ENCODE measurements at places on chromosomes 12 and 14.

DNA sequence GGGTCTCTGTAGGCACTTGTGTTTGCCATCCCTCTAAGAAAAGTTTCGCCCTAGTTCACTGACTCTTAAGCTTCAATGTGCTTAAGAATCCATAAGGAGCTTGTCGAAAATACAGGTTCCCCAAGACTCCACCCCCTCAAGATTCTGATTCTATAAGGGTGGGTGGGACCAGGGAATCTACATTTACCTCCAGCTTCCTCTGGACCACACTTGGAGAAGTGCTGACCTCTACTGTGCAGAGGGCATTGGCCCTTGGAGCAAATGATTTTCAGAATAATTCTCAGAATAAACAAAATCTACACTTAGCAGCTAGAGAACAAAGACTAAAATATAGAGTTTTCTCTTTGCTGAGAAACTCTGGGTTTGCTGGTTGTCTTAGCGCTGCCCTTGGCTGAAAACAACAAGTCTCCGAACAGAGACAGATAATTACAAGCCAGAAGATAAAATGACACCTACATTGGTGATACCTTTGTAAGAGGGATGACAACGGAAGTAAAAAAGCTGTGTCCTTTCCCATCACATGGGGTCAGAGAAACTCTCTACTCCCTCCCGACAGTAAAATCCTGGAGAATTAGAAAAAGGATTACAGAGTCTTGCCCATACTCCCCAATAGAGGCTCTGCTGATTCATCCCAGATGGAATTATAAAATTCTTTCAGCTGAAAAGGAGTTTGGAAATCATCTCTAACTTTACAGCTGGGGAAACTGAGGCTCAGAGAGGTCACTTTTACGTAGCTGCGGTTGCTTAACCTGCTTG lies 4.8 kb downstream of the TGFB3 start:
- DNase-seq: no peak

- DNase-seq: no peak
Observed at GRCh38 chr12:24256684-24257083, 307.2 kb upstream of the SOX5 start.

DNA sequence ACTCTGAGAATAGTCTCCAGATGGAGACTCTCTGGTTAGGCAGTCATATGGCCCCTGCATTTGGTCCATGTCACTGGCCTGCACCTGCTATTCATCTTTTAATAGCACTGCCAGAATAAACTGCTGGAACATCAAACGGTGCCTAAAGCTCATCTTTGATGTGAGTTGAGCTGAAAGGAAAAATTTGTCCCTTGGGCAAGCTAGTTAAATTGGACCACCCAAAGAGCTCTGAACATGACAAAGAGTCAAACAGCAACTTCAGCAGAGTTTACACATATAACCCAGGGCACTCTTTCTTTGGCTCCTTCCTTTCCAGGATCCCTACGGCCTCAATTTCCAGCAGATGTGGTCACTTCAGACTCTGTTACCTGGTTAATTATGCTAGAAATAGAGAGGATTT lies 269.9 kb downstream of the RPL10L start:
- no peak for DNase-seq

DNA sequence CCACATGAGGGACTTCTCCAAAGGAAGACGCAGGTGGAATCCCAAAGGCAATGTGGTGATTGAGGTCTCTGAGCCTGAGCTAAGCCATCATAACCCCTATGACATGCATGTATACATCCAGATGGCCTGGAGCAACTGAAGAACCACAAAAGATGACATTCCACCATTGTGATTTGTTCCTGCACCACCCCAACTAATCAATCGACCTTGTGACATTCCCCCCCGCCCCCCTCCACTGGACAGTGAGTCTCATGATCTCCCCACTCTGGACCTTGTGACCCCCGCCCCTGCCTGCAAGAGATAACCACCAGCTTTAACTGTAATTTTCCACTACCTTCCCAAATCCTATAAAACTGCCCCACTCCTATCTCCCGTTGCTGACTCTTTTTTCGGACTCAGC lies 87.9 kb downstream of the VCPKMT start:
- no peak for DNase-seq

- peak; percentile 58 for DNase-seq
Observed at GRCh38 chr14:91286530-91286937, 42.0 kb upstream of the GPR68 start.

DNA sequence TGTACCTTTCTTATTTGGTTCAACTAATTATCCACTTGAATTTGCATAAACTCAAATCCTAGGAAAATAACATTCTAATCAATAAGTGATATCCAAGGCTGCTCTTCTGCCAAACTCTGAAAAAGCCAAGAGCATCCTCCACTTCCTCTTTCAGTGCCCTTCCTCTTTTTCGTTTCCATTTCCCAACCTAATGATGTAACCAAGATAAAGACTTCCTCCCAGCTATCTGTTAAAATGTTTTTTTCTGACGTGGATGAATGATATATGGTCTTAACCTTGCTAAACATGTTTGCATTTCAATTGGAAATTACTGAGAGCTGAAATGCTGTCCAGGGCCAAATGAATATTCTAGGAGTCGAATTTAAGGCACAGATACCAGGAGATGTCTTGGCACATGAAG lies 459.5 kb upstream of the PDE3A start:
- DNase-seq: peak; percentile 96

DNA sequence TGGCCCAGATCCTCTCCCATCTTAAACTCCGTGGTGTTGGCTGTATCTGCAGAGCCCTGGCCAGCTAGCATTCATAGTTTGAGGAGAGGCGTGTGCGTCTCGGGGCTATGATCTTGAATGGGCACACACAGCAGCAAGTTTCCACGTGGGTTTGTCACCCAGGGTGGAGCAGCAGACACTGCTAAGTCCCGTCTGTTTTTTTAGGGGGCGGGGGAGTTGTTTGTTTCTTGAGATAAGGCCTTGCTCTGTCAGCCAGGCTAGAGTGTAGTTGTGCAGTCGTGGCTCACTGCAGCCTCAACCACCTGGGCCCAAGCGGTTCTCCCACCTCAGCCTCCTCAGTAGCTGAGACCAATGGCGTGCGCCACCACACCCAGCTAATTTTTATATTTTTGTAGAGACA lies 20.1 kb upstream of the TEX22 start:
- no peak for DNase-seq

DNA sequence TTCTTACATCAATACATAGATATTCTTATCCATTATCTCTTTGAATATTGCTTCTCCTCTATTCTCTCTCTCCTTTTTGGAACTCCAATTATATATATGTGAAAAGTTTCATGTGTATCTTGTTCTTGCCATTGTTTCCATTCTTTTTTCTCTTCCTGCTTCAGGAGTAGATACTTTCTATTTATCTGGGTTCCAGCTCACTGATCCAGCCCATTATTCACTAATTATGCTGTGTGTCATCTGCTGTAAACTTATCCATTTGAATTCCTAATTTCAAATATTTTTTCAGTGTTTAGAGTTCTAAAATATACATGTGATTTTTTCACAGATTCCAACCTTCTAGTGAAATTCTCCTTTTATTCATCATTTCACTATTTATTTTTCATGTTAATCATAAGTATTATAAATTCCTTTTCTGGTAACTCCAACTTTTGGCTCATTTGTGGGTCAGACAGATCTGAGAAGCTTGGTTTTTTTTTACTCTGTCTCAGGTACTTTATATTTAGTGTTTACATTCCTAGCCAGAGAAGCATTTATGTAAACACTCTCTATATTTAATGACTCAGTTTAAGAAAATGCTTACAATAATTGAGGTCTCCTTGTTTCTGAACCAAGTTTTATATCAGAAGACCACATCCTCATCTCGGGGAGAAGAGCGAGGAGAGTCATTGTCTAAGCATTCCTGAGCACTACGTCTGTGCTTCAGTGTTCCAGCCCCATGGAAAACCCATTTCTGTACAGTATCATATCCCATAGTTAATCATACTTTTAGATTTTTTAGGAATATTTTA lies 15.9 kb upstream of the AMIGO2 start:
- no peak for DNase-seq

DNA sequence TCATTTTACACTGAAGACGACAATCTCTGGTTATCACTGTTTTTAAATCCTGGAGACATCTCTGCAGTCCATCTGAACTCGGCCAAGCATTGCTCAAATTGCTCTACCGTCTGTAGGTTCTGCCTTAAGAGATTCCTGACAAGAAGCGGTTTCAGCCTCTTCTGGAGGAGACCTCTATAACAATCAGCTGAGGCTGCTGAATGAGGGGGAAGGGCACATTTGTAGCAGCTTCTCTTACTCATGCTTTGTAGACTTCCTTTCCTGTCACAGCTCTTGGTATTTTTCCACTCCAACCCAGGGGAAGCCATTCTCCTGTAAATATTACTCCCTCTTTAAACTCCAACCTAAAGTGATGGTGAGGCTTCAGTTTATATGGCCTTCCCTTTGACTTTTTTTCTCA lies 3.0 kb downstream of the ARG2 start:
- peak; percentile 28 for DNase-seq

DNA sequence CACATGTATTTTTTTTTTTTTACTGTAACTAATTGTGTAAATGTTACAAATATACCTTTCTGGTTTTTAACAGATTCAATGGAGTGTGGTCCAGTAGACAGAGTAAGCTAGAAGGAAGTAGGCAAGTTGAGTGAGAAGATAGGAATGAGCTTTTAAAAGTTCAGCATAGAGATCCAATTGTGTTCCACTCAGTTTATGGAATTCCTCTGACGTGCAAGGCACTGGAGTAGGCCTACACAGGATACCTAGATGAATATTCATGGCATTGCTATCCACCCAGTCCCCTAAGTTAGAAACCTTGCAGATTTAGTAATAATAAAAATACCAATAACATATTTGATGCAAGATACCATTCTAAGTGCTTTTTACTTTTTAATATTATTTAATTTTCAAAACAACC lies 225.6 kb upstream of the ARID2 start:
- DNase-seq: no peak

- peak; percentile 76 for DNase-seq
Observed at GRCh38 chr14:30620178-30620577, 1.9 kb upstream of the SCFD1 start.

- DNase-seq: no peak
Observed at GRCh38 chr14:80944861-80945617, 3.5 kb upstream of the CEP128 start.

DNA sequence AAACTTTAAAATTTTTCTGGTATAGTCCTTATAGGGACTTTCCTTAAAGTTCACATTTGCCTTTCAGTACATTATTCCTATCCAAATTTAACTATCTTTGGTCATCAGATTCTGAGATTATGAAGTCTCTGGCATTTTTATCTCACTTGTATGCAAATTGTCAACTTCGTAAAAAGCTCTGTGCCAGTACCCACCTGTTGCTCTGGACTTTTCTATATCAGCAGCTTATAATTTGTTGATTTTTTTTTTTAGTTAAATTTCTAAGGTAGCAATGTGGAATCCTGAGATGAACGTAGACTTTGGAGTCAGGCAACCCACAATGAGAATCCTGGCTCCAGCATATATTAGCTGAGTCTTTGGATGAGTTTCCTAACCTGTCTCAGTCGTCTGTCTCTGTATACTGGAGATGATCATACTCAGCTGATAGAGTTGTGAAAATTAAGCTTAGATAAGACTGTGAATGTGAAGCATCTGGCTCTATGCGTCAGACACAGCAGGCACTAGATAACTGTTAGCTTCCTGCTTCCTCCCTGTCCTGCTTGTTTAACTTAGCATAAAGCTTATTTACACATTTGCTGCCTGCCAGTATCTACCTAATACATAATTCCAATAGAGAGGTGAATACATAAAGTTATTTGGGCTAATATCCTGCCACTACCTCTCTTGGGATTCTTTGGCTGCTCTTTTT lies 59.8 kb downstream of the MARK3 start:
- DNase-seq: no peak

DNA sequence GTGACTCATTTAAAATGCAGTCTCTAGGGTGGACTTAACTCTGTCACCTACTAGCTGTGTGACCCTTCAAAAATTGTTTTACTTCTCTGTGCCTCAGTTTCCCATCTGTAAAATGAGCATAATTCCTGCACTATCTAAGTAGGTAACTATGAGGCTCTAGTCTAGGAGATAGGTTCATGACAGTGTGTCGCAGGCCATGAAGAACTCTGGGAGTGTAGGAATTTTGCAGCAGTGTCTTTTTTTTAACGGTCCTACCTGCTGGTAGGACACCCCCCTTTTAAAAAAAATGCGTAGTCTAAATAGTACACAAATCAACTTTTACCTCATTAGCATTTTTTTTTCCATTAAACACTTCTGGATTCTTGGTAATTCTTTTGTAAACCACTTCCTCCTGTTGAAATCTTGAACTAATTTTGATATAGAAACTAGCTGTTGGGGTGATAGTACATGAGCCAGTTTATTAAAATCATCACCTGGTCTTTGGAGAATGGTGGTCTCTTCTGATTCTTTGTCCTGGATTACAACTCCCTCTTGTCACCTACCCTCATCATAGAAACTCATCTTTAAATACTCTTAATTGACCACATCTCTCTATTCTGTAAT lies 86.0 kb upstream of the SLC38A2 start:
- peak; percentile 65 for DNase-seq

GRCh38 chr14:59239022-59239421 lies 50.6 kb downstream of the DAAM1 start:
- DNase-seq: no peak

GRCh38 chr14:69932391-69932790 lies 53.2 kb downstream of the SMOC1 start:
- no peak for DNase-seq

- DNase-seq: no peak
Observed at GRCh38 chr14:31837031-31837430, 240.1 kb upstream of the ARHGAP5 start.

DNA sequence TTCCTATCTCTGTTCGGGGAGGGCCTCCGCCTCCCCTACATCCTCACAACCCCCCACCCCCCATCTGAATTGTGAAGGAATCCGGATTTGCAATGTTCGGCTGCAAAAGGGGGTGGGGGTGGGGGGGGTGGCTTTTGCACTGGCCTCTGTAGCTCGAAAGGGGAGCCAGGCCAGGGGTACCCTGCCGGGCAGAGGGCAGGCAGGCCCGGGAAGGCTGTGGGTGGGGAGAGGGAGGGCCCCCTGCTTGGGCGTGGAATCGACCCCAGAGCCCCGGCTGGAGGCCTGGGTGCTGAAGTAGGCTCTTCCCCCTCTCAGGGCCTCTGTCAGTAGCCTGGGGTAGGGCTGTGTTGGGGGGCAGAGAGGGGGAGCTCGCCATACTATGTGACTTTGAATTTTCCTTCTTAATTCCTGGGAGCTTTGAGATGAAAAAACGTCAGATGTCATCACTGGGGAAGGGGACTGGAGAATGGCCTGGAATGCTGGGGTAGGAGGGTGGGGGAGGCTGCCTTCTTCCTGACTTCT lies 1.1 kb downstream of the LRP1 start:
- DNase-seq: no peak

DNA sequence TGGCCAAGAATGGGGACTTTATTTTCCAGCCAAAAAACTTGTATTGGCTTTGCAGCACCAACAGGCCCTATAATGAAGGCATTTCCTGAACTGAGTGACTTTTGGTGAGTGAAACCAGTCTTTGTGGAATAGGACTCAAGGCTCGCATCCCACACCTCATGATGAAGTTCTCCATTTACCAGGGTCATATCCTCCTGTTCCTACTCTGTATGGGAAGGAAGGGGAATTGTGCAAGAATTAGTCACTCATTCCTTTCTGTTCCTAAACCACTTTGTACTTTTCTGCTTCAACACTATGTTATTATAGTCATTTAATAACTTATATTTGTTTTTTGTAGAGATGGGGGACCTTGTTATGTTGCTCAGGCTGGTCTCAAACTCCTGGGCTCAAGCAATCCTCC lies 2.3 kb upstream of the SPATS2 start:
- peak; percentile 68 for DNase-seq

- no peak for DNase-seq
Observed at GRCh38 chr12:51901881-51902280, 5.4 kb upstream of the ACVRL1 start.

Measured in MV-4-11 (cell line).